ENCODE measurements at places on chromosomes 3 and 15.

DNA sequence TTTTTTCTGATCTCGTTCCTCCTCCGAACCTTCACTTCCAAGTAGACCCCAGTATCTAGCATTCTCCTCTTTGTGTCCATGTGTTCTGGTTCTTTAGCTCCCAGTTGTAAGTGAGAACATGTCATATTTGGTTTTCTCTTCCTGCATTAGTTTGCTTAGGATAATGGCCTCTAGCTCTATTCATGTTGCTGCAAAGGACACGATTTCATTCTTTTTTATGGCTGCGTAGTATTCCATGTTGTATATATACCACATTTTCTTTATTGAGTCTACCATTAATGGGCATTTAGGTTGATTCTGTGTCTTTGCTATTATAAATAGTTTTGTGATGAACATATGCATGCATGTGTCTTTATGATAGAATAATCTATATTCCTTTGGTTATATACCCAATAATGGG is 30.2 kb upstream of the MME start:
- no peak for DNase-seq

- no peak for DNase-seq
Observed at GRCh38 chr15:100121285-100121684, 220.5 kb downstream of the ADAMTS17 start.

DNA sequence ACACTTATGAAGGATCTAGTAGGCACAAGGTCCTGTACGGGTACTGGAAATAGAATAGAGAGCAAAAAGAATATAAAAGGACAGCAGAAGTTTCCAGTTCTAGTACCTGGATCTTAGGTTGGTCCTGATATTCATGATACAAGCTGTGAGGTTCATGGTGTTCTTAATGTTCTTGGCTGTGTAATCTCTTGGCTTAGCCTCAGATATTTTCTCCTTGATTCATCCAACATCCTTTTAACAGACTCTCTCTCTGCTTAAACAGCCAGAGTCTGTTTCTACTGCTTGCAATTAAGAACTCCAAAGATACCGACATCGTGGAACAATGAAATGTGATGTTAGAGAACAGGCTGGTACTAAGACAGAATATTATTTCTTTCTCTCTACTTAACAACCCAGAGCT is 49.9 kb downstream of the CNTN3 start:
- DNase-seq, result no peak

DNA sequence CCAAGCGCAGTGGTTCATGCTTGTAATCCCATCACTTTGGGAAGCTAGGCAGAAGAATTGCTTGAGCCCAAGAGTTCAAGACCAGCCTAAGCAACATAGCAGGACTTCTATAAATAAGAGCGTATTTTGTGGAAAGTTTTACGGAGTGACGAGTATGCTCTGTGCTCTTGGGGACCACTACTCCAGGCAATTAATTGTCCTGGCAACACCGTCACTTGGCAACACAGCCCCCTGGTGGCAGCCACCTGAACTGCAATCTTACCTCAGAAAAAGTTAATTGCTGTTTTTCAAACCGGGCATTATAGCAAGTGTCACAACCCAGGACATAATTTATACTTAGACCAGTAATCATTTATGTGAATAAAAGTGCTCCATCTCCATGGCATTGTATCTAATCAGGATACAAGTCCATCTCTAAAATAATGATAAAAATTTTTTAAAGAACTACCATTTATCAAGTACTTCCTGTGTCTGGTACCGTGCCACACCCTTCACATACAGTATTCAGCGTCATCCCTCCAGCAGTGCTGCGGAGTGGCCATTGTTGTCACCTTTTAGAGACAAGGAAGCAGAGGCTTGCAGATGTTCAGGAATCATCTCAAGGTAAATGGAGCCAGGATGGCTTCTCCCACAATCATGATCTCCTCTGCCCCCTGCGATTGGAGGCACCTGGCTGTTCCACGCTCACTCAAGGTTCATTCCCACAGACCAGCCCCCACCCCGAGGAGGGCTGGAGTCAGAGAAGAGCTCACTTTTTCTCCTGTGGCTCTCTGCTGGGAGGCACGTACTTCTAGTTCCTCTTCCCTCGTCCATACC is 34.5 kb downstream of the PLA2G4D start:
- peak; percentile 51 for DNase-seq

DNA sequence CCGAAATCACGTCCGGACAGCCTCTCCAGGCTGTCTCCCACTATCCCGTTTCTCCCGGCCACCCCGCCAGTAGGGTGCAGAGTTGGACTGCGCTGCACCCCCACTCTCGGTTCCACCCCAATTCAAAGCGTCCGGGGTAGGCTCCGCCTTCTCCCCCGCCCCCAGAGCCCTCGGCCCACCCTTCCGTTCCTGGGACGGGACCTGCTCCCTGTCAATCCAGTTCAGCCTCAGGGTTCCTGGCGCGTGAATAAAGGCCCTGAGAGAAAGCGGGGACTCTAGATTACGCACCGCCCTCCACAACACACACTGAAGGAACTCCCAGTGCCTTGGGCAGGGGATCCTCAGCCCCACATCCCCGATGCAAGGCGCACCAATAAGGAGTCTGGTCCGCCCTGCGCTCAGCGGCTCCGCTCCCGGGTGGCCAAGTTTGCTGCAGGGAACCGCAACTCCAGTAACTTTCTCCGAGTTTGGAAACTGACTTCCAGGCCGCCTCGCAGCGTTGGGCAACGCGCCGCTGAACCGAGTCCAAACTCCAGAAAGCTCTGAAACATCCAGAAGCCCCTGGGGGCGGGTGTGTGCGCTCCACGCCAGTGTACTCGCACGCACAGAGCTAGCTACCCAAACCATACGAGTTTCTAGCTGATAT is 1.9 kb downstream of the ADAMTS9 start:
- DNase-seq, result no peak

GRCh38 chr3:127175272-127175671 is 17.7 kb upstream of the PRR23E start:
- DNase-seq, result no peak

GRCh38 chr3:121809249-121809648 is 25.6 kb downstream of the IQCB1 start:
- no peak for DNase-seq

DNA sequence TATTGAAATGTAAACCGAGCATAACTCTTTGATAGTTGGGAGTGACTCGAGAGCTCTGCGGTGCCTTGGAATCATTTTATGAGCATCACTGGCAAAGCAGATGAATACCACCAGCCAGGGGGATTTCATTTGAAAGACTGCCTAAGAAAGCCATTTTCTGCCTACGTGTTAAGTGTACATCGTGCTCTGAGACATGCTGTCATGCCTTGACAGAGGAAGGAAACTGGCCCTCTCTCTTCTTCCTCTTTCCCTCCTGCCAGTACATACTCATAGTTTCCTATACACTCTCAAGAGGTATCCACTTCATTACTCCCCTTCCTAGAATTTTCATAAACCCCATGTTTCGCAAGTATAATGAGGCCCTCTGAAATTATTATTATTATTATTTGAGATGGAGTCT is 8.8 kb downstream of the BCL2A1 start:
- DNase-seq, result no peak

DNA sequence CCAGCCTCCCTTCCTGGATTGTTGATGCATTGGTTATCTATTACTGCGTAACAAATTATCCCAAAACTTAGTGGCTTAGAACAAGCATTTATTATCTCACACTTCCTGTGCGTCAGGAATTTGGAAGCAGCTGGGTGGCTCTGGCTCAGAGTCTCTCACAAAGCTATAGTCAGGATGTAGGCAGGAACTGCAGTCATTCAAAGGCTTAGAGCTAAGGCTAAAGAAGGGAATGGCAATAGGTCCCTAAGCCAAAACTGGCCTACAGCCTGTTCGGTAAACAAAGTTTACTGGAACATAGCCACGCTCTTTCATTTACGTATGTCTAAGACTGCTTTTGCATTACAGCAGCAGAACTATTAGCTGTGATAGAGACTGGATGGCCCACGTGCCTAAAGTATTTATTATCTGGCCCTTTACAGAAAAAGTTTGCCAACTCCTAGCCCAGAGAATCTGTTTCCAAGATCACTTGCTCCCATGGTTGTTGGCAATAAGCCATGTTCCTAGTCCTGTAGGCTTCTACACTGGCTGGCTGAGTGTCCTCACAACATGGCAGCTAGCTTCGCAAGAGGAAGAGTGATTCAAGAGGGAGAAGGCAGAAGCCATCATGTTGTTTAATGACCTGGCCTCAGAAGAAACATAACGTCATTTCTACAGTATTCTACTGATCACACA is 132.4 kb downstream of the SNRK start:
- DNase-seq, result no peak

GRCh38 chr3:170689296-170689829 is 103.5 kb upstream of the SLC7A14 start:
- DNase-seq, result no peak

DNA sequence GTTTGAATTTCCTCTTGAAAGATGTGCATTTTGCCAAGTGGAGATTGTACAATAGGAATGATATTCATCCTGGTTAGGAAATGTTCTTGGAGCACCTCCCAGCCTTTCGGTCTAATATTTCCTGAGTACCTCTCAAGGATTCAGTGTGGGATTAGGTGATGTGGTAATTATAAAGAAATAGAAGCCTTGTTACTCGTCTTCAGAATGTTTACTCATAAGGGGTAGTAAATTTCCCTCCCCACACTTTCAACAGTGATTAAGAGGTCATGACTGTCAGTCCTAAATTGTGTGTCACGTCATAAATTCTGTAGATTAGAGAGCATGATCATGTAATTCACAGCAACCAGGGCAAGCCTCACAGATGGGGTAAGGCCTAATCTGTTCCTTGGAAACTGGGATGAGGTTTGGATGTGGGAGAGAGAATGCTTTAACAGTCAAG is 633.1 kb upstream of the TBL1XR1 start:
- DNase-seq, result no peak

DNA sequence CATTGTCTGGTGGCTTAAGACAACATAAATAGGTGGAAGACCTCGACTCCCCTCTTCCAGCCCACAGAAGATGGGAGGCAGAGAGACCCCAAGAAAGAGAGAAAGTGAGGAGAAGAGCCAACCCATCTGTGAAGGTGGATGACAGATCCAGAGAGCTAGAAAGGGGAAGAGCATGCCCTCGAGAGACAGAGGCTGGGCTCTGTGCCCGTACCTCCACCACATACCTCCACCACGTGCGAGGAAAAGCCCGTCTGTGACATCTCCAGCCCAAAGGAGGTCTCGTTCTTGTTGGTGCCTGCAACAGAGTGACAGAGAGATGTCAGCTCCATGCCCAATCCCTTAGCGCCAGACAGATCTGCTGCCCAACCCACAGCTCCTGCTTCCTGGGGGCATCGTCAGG is 71.1 kb downstream of the FEM1B start:
- no peak for DNase-seq

DNA sequence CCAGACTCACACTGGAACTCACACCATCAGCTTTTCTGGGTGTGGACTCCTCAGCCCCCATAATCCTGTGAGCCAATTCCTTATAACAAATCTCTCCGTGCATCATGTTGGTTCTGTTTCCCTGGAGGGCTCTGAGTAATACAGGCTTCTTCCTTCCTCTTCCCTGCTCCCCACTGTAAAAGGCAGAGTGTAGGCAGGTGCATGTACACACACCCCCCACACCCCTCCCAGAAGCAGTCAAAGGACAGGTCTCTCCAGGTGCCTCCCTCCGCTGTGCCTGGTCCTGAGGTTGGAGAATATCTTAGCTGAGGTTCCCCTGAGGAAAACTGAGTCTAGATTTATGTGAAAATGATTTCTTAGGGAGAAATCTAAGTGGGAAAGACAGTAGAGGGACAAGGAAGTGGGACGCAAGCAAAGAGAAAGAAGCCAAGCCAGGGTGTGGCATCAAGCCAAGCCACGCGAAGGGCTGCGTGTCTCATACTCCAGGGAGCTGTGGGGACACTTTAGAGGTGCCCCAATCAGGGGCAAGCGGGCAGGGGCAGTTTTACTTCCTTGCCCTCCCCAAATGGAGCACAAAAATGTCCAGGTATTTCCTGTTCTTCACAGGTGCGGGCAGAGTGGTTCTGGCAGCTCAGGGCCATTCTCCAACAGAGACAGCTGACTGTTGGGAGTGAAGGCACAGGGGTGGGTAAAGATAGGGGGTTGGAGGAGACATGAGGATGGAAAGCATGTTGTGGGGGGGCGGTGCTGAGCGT is 86.6 kb downstream of the HMG20A start:
- DNase-seq, result no peak

DNA sequence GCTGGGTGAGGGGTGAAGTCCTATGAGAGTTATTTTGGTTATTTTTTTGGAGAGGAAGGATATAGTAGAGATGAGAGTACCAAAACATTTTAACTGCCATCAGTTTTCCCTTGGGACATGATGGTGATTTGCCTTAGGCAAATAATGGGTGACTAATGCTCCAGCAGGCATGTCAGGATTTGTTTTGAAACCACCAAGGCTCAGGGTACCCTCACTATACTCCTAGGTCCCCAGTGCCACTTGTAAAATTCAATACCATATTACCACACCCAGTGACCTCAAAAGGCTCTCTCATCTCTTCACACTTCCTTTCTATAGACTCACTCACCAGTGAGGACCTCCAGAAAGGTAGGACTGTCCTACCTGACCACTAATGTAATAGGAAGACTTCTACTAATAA is 83.6 kb downstream of the WDR72 start:
- DNase-seq, result no peak

DNA sequence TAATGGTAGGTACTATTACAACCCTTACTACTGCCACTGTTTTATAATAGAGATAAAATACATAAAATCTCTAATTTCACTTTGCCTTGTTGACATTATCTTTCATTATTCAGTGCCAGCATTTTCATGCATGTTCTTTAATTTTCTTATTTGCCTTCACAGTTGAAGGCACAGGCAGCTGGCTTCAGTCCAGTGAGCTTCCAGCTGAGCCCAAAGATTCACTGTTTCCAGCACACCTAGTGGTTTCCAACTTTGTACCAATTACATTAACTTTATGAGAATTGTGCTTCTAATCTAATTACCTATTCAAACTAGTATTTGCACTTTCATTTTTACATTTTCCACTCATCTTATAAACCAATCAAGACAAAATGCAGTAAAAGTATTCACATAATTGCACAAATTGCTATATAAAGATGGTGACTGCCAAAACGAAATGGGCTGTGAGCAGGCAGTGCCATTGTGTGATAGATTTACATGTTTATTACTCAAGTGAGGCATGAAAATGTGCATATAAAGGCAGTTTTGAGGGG is 228.3 kb downstream of the MFSD1 start:
- DNase-seq, result no peak

DNA sequence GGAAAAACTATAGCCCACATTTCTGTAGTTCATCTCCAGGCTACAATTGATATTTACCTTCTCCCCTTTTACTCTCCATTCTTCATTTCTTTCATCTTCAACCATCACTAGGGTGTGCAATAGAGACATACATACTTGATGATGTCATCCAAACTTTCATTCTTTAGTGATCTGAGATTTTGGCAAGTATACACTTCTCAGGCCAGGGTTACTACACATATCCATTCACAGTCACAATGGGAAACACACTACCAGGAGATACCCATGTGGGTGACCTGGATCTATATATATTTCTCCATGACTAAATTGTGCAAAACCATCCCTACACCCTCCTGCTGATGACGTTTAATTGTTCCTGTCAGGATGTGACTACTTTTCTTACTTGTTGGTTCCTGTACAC is 769.5 kb upstream of the DPPA4 start:
- DNase-seq, result no peak

Measured in T follicular helper cell (primary cell).